ENCODE measurements at places on chromosomes 6 and 20.

GRCh38 chr6:157046776-157047175 lies 269.6 kb downstream of the ARID1B start:
- no peak for DNase-seq

DNA sequence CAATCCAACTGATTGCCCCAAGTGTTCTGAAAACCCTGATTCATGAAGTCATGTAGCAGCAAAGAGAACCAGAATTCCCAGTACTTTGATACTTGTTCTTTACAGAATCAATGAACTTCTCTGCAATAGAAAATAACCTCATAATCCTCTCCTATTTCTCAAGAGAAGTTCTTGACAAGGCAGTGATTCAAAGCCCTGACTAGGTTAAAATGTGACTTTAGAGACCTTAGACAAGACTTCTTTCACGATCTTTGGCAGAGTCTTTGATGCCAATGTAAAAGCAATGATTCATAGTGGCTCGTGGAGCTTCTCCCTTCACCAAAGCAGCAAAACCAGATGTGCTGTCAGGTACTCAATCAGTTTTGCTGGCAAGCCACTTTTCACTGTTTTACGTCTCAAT lies 95.2 kb downstream of the CDK19 start:
- no peak for DNase-seq

- DNase-seq = peak; percentile 45
Observed at GRCh38 chr20:62025832-62026563, 39.7 kb downstream of the TAF4 start.

- no peak for DNase-seq
Observed at GRCh38 chr20:62540504-62540903, 64.7 kb upstream of the GATA5 start.

GRCh38 chr20:55253781-55254180 lies 751.5 kb downstream of the CBLN4 start:
- no peak for DNase-seq

- DNase-seq = no peak
Observed at GRCh38 chr6:9933677-9934076, 481.2 kb downstream of the TFAP2A start.

GRCh38 chr6:12250383-12250770 lies 39.8 kb upstream of the EDN1 start:
- DNase-seq = no peak

- DNase-seq = no peak
Observed at GRCh38 chr6:152001408-152001807, 193.9 kb downstream of the ESR1 start.

DNA sequence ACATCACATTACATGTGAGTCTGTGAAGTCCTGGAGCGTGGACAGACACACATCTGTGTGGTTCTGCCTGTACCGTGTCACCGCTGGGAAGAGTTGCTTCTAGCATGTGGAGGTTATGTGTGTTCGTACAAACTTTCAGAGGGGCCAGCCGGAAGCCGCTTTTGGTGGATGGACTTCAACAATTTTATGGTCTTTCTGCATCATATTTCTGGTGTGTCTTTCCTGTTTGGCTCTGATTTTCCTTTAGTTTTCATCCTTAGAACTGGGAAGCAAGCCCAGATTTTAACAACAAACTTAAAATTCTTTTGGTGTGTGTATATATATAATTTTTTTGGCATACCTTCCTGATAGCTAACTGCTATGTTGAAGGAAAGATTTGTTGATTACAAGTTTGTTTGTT lies 71.2 kb downstream of the TIAM2 start:
- no peak for DNase-seq

DNA sequence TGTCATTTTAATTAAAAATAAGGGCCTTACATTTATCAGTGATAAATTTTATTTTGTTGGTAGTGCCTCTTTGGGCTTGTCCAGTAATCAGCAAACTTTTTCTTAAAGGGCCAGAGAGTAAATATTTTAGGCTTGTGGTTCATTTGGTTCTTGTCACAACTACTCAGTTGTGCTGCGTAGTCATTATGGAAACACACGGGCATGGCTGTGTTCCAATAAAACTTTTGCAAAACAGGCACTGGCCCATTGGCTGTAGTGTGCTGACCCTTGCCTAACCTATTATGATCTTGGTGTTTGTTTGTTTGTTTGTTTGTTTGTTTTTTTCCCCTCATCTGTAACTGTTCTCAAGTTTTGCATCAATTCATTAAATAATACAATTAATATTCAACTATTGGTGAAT lies 19.4 kb downstream of the TBPL1 start:
- DNase-seq = no peak

DNA sequence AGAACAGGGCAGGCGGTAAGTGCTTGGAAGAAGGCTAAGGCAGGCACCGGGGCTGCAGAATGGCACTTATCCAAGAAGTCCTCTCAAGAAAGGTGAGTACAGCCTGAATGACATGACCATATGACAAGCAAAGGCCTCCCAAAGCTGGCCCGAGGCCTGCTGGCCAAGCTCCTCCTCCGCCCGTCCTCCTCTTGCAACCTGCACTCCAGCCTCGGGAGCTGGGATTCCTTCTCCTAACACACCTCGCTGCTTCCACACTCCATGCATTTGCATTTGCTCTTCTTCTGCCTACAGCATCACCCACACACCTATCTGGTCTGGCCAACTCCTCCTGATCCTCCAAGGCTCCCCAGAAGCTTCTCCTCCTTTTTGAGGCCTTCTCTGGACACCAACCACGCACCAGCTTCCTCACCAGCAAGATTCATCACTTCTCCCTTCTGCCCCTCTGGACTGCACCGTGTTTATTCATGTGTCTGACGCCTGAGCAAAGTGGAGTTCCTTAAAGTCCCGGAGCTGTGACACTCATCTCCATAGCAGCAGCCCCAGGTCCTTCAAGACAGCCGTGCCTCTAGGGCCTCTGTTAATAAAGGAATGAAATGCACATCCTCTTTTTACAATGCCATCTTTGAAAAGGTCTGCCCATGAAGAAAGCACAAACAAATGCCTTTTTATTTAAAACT lies 32.3 kb downstream of the CNKSR3 start:
- no peak for DNase-seq

- DNase-seq = no peak
Observed at GRCh38 chr6:34317882-34318498, 69.2 kb upstream of the SMIM29 start.

- no peak for DNase-seq
Observed at GRCh38 chr6:32666420-32667300, at the start of gene HLA-DQB1. HLA-DQB1 (minus strand) TSS chr6:32666657; CDS start chr6:32666607, 50 bp downstream.

DNA sequence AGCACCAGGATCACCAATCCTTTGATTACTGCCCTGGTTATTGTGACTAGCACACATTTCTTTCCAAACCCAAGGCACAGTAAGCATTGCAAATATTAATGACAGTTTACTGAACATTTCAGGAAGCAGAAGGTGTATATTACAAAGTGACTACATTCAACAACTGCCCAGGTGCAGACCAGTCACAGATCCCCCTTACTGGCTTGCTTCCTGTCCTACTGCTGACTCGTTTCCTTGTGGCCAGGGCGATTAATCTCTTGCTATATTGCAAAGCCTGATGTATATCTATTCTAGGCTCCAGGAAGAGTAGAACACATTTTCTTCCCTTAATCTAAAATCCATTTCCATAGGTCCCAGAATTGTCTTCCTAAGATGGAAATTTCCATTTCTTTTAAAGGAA lies 77.2 kb upstream of the EPHA7 start:
- DNase-seq = no peak

DNA sequence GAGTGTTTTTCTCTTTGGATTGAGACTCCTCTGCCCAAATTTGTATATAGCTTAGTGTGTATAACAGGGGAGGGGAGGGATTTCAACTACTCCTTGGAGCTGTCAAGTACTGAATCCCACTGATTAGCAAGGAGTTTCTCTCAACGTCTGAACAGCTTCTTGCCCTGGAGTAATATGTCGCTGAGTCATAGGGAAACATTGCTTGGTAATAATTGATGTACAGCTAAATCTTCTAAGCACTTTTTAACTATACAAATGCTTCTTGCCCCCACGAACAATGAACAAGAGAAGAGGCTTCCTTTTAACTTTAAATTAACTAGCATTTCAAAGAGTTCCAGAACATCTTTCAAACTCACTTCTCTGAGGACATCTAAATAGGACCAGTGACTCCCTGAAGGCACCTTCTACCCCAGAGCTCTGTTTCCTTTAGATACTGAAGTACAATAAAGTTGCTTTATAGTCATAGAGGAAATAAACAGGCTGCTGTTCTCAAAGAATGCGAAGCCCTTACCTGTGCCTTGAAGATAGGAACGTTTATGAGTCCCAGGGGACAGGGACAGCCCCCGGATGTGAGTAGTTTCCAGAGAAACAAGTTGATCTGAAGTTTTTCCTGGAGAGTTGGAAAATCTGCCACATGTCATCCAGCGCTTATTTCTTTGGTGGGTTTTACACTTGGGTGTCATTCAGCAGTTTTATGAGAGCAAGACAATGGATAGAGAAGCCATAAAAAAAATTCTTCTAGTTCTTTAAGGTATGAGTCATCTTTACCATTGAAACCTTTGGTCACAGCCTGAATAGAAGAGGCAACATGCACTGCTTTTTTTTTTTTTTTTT lies 462.5 kb upstream of the BTBD3 start:
- no peak for DNase-seq

DNA sequence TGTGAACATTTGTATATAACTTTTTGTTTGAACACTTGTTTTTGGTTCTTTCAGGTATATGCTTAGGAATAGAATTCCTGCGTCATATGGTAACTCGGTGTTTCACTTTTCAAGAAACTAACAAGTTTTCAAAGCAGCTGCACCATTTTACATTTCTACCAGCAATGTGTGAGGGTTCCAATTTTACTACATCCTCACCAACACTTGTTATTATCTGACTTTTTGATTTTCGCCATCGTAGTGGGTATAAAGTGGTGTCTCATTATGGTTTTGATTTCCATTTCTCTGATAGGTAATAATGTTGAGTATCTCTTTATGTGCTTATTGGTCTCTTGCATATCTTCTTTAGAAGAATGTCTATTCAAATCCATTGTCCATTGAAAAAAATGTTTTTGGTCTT lies 39.6 kb upstream of the MROH8 start:
- no peak for DNase-seq

- no peak for DNase-seq
Observed at GRCh38 chr6:143688681-143689080, 10.9 kb downstream of the PHACTR2 start.

DNA sequence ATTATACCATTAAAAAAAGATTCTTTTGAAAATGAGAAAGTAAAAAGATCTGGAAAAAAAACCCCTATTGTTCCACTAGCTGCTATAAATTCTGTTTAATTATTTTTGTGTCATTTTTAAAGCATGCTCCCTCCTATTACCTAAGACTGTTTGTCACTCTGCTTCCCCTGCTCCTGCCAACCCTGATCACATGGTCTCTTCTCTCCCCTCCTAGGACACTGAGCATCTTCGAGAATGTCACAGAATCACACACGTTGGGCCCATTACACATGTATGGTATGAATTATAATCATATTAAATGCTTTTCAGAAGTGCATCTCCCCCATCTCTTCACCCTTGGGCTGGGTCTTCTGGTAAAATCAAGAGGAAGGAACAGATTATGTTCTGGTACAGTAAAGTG lies 6.2 kb downstream of the SNAP91 start:
- DNase-seq = no peak

DNA sequence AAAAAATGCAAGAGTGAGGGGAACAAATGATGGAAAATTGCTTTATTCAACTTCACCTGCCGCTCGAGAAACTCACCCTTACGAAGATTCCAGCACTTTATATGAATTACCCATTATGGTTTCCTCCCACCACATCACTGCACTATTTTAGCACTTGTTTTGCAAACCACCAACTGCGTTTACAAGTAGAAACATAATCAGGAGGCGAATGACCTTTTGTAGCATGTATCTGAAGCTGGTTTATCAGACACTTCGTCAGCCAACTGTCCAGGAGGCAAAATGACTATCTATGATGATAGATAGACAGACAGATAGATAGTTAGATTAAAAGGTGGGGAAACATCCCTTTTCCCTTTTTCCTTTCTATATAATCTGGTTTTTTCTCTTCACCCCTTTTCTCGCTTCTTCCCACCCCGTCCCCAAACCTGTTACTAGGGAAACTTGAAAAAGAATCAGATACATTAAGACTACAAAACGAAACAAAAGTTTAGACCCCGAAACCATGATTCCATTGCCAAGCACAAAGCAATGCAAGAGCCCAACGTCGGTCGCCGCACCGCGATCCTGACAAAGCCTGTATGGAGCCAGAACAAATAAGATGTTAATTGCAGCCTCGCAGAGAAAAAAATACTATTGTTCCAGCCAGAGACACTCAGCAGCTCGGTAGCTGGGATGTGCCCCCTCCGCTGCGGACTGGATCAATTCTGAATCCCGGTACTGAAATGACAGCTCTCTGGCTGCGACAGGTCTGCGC lies 933 bp upstream of the ADGRB3 start:
- DNase-seq = no peak

DNA sequence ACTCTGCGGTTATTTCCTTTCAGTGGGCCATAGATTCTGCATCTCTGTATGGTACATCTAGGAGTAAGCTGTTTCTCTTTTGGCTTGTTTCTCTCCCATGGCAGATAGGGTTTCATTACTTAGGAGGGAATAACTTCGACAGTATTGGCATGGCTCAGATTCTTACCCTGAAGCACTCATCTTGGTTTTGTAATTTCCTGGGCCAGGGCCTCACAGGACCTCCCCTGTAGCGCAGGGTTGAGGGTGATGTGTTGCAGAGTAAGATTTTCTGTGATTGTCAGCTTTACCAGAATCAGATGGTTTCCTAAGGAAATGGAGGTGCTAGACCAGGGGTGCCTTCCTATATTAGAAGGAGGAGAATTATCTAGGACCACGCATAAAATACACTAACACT lies 78.3 kb downstream of the STXBP5 start:
- no peak for DNase-seq

DNA sequence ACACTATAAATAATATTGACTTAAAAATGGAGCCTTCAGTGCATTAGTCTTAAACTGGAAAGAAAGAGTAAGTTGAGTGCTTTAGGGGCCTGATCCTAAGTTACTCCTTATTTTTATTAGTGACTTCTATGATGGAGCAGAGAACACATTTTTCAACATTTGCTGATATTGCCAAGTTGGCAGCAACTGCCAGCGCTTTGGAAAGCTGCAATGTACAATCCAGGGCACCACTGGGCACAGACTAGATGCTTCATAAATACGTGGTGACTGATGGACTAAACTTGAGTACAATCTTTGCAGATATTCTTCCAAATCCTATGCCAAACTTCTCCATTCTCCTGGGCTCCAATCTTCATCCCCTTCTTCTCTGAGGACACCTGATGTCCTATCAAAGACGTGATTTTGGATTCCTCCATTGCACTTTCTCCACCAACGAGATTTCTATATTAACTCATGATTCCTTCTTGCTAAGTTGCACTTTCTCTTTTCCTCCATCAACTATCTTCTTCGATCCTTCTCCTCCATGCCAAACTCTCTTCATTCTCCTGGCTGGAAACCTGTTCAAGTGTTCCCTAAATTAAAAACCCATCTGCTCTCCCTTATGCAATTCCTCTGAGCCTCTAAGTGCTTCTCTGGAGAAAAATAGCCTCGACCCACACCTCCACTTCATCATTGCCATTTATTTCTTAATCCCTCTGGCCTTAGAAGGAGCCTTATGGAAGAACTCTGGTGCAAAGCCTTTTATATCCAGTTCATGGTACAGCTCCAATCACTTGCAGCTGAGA lies 28.5 kb upstream of the PAK5 start:
- DNase-seq = no peak
